ENCODE measurements at places on chromosomes 5 and 9.

- no peak for DNase-seq
These were observed 94.4 kb downstream of the VAV2 start for GRCh38 chr9:133897675-133898074.

DNA sequence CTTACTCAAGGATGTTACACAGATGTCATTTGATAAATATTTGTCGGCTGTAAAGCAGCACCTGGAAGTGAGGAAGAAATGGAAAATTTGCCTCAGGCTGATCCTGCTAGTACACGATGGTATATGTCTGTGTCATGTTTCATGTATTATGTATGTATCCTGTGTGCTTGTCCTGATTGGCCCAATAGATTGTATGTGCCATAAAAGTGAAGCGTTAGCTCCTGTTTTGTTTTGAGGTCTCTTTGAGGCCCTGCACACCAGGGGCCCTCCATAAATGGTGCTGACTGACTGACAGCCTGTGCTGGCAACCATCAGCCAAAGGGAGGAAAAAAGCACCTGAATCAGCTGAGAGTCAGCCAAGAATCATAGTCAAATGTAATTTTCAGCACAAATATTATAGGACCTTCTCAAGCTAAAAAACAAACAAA is 11.8 kb upstream of the LNPEP start:
- no peak for DNase-seq

- DNase-seq, result no peak
These were observed 143.4 kb upstream of the ZNF608 start for GRCh38 chr5:124889850-124890249.

DNA sequence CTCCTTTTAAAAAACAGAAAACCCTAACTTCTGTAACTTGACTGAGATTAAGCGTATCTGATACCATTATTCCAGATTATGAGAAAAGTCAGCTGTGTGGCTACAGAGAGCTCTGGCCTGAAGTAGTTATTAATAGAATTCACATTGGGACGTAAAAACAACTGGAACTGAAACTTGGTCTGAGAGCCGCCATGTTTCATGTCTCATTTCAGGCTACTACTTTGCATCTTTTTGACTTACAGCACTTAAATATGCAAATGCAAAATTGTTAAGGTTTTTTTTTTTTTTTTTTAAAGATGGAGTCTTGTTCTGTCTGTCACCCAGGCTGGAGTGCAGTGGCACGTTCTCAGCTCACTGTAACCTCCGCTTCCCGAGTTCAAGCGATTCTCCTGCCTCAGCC is 25.2 kb downstream of the MAP3K1 start:
- no peak for DNase-seq

GRCh38 chr5:78811121-78811817 is 162.7 kb upstream of the LHFPL2 start:
- no peak for DNase-seq

- DNase-seq, result no peak
These were observed 231.4 kb downstream of the NR2F1-AS1 start for GRCh38 chr5:93349613-93350012.

DNA sequence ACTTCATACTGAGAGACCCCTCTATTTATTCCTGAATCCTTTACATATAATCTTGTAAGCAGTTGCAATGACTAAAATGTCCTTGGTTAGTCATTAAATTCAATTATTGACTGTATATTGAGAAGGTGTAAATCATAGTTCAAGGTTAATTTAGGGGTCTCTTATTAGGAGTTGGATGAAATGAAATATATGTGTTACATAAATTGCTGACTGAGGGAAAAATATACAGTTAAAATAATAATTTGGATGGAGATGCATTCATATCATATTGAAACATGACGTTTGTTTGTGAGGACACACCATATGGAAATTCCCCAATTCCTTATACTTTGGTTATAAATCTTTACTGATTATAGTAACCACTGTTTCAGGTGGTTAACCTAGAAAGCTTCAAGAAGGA is 430.6 kb downstream of the PDE4D start:
- DNase-seq, result no peak

DNA sequence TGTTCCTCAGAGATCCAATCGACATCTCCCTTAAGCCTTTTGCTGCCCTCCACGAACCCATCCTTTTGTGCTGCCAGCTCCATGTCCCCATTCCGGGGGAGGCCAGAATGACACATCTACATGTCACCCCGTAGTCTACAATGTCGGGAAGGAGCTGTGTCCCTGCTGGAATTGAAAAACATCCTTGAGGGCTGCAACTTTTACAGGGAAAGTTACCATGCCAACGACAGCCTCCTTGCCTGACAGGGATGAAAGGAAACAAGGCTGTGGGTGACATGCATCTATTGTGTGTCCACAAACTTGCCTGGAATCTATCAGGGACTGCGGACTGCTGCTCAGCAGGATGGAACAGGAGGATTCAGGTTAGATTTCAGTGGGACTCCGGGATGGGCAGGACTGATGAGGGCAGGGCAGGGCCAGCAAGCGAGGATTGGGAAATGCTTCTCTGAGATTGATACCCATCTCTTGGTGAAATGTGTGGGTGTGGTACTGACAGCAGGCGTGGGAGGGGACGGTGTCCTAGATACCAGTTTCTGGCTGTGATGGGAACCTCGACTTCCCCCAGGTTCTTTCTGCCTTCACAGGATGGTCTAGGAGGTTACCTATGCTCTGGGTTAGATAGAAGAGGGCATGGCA is 25.5 kb downstream of the EGR1 start:
- DNase-seq, result no peak

GRCh38 chr9:133113163-133113948 is 7.7 kb downstream of the RALGDS start:
- DNase-seq, result no peak

DNA sequence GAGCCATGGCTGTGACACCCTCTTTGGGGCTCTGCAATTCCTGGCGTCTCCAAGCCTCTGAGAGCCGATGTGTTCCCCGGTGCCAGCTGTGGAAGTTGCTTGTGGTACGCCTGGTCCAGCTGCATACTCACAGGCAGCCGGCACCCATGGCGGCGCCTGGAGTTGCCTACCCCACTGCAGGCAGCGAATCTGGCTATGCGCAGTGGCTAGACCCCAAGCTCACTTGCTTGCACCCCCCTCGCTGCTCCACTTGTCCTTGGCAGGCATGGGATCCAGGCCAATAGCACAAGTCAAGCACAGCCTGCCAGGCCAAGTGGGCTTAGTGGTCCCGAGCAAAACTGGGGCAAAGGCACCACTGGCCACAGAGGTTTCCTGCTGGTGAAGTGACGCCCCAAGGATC is 24.7 kb upstream of the GABRA6 start:
- DNase-seq, result no peak

DNA sequence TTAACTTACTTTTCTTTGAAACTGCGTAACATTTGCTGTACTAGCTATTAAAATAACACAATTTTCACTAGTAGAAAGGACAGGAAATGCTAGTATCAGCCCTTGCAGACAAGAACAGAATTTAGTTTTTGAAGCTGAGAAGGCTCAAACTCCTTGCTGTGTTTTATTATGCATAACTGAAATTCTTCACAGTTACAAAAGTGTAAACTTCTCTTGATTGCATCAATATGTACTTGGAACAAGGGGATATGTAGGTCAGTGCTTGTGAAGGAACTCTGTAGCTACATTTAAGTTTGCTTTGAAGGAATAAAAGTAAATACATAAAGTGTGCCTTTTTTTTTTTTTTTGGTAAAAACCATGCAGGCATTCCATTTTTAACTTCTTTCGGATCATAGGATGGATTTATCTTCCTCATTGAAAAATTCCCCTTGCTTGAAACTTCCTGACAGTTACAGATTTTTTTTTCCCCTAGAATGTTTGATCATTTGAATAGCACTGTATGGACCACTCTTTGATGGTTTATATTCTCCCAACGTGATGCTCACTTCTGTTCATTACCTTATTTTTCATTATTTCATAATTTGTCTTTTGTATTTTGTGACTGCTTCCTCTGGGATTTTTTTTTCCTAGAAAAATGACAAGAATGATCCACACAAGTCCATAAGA is 94.9 kb upstream of the DAB2 start:
- no peak for DNase-seq

- DNase-seq, result no peak
These were observed at the start of gene PRRT1B for GRCh38 chr9:131545003-131545785. Gene PRRT1B (plus strand): TSS chr9:131545523. CDS start chr9:131545616, 93 bp downstream.

DNA sequence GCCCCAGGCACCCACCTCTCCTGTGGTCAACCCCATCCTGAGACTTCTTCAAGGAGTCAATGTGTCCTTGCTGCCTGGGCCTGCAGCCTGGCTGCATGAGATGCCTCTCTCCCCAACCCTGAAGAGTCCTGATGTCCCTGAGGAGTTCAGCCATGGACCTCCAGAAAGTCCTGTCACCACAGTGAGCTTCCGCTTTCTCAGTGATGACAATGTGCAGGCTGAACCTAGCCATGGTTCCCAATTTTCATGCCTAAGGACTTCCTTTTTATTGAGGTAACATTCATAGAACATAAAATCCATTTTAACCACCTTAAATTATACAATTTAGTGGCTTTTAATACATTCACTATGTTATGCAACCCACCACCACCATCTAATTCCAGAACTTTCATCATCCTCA is 29.1 kb downstream of the DAP start:
- no peak for DNase-seq

- DNase-seq, result no peak
These were observed 512 bp downstream of the GRIN3A start for GRCh38 chr9:101737705-101738565.

DNA sequence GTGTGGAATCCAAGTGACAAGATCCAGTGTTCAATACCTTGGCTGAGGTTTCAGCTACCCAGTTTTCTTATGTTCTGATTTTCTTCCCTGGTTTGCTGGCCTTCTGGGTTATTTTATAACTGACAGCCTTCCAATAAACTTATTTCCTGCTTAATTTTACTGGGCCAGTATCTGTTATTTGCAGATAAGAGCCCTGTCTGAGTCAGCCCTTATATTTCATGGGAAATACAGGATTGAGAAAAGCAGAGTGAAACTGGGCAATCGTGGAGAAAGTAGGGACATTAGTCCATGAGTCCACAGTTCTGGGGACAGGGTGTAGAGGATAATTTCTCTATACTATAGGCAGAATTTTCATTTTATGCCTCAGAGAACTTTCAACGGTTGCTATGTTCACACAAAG is 32.3 kb downstream of the TMEM167A start:
- no peak for DNase-seq

Measured in GM19239 (cell line).